NCI-H524 treated with DMSO at 0.1 percent for 48 hours (cell line): ENCODE measurements at places on chromosomes 13 and 19.

DNA sequence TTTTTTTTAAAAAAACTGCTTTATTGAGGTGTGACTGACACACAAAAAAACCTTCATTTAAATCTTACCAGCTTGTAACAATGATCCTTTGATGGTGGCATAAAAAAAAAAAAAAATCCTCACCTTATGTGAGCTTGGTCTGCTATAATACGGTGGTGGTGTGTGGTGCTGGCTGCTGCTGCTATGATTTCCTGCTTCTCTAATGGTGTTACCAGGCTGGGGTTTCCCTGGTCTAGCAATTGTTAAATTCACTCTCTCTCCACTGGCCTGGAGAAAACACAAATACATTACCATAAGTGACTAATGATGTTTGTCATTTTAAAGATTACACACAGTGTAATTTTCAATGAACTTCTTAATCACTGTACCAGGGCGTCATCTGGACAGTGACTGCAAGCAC is 60.6 kb downstream of the LNX2 start:
- DNase-seq, result no peak

DNA sequence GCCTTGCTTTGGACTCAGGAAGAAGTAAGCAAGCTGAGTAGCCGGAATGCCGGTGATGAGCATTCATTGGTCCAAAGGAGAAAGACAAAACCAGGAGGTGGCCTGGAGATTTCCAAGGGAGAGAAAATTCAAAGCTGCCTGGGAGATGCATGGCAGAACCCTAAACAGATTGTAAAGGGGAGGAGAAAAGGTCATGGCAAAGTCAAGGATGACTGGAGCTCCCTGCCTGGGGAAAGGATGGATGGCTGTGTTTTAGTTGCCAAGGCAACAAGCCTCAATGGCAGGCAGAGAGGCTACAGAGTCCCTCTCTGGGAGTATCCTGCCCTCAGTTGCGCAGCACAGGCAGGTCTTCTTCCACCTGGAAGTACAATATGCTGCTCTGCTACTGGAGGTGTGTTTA is 134.0 kb downstream of the ENOX1 start:
- DNase-seq, result no peak

- no peak for DNase-seq
These were observed 3.2 kb downstream of the CCNP start for GRCh38 chr19:40223135-40223822.

DNA sequence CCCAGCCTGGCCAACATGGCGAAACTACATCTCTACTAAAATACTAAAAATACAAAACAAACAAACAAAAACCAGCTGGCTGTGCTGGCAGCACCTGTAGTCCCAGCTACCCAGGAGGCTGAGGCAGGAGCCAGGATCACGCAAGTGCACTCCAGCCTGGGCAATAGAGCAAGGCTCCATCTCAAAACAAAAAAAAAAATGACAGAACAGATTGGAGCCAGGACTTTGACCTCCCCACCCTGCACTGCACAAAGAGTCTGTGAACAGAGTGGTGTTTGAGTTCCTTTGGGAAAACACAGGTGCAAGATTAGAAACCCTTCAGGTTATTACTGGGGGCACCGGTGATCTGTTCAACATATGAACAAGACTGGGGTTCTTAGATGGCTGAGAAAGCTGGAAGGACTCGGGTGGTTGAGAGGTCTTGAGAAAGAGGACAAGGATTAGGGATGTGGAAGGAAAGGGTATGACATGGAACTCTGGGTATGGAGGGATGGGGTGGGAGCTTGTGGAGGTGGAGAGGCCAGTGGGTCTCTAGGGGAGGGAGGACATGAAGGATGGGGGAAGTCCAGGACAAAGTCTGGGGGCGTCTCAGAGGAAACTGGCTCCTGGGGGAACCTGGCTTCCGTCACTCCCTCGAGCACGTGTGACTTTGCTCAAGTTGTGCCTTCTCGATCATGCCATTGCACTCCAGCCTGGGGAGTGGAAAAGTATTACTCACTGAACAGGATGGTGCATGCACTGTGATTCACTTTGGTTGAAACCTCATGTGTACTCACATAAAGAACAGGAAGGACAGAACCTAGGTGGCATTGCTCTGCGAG is 25.9 kb downstream of the RCN3 start:
- DNase-seq, result no peak

GRCh38 chr19:5184930-5185329 is 155.7 kb downstream of the PTPRS start:
- DNase-seq, result no peak

DNA sequence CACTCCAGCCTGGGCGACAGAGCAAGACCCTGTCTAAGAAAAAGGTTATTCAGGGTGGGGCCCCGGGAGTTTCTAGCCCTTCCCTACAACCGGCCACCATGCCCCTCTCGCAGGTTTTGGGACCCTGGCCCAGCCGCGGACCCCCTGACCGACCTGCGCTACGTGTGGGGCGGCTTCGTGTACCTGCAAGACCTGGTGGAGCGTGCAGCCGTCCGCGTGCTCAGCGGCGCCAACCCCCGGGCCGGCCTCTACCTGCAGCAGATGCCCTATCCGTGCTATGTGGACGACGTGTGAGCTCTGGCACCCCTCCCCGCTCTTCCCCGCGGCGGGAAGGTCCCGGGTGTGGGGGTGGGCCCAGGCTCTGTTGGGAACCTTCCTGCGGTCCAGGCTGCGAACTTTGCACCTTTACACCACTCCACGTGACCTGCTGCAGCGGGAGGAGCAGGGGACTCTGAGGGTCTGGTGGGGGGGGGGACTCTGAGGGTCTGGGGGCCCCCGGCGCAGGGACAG is 6.3 kb downstream of the ABCA7 start:
- no peak for DNase-seq

DNA sequence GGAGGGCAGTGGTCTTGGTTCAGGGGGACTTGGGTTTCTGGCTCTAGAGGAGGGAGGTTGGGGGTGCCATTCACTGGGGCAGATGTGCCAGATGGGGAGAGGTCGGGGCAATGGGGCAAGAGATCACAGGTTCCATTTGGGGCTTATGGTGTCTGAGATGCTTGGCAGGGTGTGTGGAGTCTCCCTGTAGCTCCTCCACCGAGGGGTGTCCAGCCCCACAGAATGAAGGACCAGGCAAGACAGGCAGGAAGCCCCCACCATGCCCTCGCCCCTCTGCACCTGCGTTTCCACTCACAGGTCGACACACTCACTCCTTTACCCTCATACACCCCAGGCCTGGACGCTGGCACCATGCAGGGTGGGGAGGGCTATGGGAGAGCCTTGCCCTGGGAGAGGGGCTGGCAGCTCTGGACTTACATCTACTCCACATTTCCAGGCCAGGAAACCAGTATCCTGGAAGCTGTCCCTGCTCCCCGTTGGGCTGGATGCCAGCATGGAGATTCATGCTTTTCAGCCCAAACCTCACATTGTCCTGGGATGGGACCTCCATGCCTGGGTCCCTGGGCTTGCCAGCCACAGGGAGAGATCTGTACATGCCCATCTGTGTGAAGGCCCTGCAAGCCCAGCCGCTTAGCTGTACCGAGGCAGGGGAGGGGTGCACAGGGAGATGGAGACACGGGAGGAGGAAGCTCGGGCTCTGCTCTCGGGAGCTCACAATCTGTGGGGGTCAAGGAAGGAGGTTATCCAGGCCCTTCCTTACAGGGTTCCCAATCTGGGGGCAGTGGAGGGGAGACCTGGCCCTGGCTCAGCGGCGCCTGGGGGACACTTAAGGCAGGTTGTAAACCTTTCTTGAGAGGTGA is 77.1 kb downstream of the CHST8 start:
- DNase-seq, result no peak

GRCh38 chr13:73676550-73677047 is 457.6 kb downstream of the KLF12 start:
- DNase-seq, result no peak

- no peak for DNase-seq
These were observed 345.7 kb downstream of the MTUS2 start for GRCh38 chr13:29165840-29166239.

DNA sequence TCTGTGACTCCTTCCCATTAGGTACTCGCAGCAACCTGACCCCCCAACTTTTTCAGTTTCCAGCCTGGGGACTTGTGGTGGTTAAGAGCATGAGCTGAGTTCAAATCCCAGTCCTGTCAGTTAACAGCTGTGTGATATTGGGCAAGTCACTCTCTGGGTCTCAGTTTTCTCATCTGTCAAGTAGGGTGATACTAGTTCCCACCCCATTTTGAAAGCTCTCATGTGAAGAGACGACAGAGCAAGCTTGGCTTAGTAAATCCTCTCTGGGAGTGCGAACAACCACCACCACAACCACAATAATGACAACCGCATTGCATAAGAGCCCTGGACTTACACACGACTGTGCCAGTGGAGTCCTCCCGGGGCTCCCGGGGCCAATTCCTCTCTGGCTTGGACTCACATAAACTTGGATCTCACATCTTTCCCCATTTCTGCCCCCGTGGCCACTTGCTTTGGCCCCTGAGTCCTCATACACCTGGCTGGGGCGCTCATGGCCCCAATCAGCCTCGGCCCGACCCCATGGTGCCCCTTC is 454 bp downstream of the BLVRB start:
- no peak for DNase-seq

GRCh38 chr13:34617473-34618083 is 324.5 kb upstream of the NBEA start:
- no peak for DNase-seq

DNA sequence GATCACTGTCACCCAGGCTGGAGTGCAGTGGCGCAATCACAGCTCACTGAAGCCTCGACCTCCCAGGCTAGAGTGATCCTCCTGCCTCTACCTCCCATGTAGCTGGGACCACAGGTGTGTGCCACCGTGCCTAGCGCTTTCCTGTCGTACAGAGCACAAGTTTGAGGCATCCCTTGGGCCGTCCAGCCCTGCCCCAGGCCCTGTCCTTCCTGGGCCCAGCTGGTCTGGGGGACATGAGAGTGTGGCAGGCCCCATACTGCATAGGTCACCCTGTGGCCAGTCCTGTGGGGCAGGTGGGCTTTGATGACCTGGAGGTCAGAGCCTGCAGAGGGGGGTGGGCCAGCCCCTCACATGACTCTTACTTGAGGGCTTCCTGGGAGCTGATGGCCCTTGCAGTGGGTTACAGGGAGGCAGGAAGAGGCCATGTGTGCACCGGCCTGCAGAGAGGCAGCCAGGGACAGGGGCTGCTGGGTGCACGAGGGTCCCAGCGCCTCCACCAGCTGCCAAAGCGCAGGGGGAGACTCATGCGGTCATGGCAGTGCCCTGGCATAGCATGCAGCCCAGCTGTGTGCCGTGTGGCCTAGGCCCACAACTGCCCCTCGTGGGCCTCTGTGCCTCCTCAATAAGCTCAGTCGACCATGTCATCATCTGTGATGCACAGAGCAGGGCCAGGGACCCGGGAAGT is 61.4 kb downstream of the KDM4B start:
- DNase-seq, result no peak

- DNase-seq, result no peak
These were observed 180.4 kb downstream of the ZNF536 start for GRCh38 chr19:30552593-30552992.

DNA sequence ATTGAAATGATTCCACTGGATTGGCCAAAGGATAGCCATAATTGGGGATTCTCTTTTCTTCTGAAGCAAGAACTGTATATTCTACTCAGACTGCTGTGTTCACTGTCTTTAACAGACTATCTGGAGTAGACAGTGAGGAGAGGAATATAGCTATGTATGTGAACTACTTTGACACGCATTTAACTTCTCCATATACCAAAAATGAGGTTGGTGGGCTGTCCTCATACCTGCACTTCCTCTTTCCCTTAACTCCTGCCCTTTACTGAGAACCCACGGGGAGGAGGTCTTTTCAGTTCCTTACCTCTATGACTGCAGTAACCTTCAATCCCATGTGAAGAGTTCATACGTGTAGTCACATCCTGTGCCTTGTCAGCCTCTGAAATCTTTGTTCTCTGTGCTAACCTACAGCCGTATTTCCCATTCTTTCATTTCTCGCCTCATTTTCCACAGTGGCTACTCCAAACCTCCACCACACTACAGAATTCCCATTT is 305.8 kb downstream of the MTUS2 start:
- no peak for DNase-seq

- DNase-seq, result no peak
These were observed 42.3 kb downstream of the POLR1D start for GRCh38 chr13:27663947-27664346.

- no peak for DNase-seq
These were observed 752.5 kb upstream of the SLITRK5 start for GRCh38 chr13:86918682-86919081.

GRCh38 chr13:49908637-49909036 is 27.5 kb downstream of the SPRYD7 start:
- no peak for DNase-seq

DNA sequence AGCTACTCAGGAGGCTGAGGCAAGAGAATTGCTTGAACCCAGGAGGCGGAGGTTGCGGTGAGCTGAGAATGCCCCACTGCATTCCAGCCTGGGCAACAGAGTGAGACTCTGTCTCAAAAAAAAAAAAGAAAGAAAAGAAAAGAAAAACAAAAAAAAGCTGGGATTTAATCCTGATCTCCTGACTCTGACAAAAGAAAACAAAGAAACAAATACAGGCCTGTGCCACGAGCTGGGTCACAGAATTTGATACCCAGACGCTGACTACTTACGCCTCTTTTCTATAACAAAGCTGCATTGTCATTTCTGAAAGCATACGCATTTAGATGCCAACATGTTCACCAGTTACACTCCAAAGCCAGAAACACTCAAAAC is 18.2 kb upstream of the GTF2F2 start:
- no peak for DNase-seq

GRCh38 chr13:21980049-21980448 is 309.2 kb downstream of the FGF9 start:
- no peak for DNase-seq

DNA sequence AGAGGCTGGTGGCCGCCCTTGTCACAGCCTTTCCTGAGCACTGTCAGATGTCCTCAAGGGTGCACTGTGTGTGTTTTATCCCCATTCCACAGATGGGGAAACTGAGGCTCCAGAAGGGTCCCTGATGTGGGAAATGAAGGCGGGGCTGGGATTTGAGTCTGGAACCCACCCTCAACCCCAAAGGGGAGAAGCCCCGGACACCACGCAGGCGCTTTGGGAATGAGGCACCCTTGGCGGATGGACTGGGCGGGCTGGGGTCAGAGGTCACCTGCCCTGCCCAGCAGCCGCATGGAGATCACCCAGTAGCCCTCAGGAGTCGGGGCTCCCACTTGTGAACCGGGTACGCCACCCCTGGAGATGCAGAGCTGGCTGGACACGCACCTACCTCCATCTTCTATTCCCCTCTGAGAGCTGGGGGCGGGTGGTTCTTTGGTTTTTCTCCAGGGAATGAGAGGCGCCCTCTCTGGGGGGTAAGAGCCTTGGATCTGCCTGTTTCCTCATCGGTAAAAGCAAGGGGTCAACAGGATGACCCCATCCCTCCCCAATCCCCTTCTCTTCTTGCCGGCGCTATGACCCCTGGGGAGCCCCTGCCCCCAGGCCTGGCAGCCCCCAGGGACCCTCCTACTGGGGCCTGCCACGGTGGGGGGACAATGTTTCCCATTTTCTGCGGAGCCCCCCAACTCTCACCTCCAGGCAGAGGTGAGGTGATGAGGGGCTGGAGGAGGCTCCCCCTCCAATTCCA is 8.3 kb upstream of the ONECUT3 start:
- DNase-seq, result no peak
